ENCODE measurements at places on chromosomes 11 and 22. TPM values are rescaled to one million over a fixed set of nuclear protein-coding genes. Genes with fewer than 3 reads are reported as not detected.

DNA sequence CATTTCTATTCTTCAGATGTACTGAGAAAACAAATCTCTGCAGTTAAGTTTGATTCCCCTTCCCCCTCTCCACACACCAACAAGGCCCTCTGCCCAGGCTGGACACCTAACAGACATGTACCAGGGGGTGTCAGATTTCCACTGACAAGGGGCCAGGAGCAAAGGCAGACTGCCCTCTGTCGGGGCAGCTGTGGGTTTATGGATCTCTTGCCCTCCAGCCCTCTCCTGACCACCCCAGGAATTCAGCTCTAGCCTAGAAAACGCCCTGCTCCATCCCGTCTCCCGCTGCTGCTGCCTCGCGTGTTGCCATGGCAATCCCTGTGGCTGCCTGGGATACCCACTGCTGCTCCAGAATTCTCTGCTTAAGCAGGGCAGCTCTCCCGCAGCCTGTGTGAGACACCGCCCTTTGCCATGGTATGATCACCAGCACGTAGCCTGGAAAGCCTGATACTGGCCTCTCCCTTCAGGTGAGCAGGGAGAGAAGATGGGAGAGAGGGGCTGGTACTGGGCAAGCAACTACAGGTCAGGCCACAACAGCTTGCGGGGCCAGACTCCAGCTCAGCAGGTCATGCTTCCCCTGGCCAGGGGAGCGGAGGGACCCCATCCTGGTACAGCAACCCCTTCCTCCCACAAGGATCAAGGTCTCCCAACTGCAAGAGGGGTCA, 41.6 kb downstream of the BUD13 start:
- H3K27me3 ChIP-seq = no peaks in the 10 kb centered on the region
- no peak overlapping the region for H3K27ac ChIP-seq

DNA sequence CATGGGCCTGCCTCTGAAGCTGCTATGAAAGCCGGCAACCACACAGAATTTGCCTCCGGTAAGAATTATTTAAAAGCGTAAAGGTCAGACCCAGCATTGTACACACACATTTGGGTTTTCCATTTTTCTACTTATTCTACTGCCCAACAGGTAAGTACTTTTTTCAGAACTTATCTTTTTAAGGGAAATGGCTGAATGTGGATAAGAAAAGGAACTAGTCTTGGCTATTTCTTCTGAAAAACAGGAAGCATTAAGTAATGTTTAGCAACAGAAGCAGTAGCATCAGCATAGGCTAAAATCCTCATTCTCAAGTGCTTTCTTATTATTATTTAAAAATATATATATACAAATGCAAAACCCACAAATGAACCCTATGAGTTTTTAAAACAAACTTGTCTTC, 103.1 kb downstream of the MPPED2 start:
- H3K27ac ChIP-seq = no peak overlapping the region
- H3K4me1 ChIP-seq = peaks cover 23% of the 10 kb centered on the region
- no peaks in the 10 kb centered on the region for H3K36me3 ChIP-seq
- DNase-seq = no peak
- no peak overlapping the region for H3K4me3 ChIP-seq

GRCh38 chr11:35390737-35391682, 28.3 kb downstream of the SLC1A2 start:
- H3K4me3 ChIP-seq = no peak overlapping the region
- no peaks in the 10 kb centered on the region for H3K27me3 ChIP-seq
- no peaks in the 10 kb centered on the region for H3K4me1 ChIP-seq
- DNase-seq = no peak
- no peaks in the 10 kb centered on the region for H3K36me3 ChIP-seq

Gene CCDC89
- total RNA-seq = not detected

Gene APOC3
- not detected for total RNA-seq

Gene INCENP
- 52.4 TPM for total RNA-seq

Gene OR51A7
- not detected for total RNA-seq
